ENCODE measurements at places on chromosomes 16 and 17.

DNA sequence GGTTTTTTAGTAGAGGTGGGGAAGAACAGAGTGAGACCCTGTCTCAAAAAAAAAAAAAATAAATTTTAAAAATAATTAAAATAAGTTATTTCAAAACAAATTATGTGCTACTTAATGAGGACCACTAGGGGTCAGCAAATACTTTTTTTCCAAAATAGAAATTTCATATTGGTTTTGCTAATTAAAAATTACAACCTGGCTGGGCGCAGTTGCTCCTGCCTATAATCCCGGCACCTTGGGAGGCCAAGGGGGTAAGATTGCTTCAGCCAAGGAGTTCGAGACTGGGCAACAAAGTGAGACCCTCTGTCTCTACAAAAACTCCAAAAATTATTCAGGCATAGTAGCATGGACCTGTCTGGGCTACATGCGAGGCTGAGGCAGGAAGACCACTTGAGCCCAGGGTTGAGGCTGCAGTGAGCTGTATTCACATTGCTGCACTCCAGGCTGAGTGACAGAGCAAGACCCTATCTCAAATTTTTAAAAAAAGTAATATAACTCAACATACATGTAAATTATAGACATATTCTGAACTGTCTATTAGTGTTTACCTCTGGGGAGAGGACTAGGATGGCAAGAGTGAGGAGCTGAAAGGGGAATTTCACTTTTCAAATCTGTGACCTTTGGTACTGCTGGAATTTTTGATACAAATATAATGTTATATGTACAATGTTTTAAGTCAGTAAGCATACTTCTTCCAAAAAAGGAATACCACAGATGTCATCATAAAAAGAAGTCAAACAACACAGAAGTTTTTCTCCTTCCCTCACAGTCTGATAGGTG is 8.1 kb downstream of the MEIOB start:
- DNase-seq: no peak

DNA sequence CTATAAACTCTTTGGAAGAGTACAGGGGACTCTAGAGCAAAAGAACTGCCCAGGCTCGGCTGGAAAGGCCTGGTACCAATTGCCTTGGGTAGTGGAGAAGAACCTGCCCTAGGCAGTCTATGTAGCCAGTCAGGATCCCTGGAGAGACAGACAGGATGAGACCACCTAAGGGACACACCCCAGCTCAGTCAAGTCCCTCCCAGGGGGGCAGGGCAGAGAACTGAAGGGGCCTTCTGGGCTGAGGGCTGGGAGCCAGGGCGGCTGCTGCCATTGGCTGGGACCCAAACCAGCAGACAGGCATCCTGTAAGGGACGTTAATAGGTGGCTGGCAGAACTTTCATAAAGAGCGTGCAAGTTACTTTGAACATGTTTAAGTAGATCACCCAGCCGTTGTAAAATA is 12.8 kb upstream of the SLC38A8 start:
- DNase-seq: no peak

GRCh38 chr16:87033541-87034300 is 283.5 kb downstream of the C16orf95 start:
- DNase-seq: no peak

- no peak for DNase-seq
Measured at GRCh38 chr16:56985962-56986360, 3.4 kb upstream of the NLRC5 start.

GRCh38 chr16:11045846-11046245 is 101.5 kb downstream of the CLEC16A start:
- no peak for DNase-seq

DNA sequence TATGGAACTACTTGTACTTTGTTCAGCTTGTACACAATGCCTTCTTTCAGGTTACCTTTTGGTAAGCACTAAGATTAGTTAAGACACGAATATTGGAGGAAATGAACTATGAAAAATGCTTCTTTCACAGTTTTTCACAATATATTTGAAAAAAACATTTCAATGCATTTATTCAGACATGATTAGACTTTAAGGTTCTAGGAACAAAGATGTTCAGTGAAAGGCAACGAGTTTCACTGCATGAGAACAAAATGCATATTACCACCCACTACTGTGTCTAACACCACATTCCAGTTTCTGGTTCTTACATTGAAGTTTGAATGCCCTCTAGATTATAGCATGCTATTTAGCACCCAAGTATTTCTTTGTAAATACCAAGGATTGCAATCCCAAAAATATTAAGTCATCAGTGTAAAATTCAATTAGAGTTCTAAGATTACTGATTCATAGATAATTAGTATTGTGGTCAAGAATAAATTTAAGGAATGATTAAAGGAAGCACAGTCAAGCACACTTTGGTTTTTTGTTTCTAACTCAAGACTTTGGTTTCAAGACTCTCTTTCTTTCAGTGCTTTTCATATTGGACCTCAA is 261.7 kb downstream of the CEP112 start:
- no peak for DNase-seq

- no peak for DNase-seq
Measured at GRCh38 chr16:88854306-88855111, 2.2 kb downstream of the GALNS start.

DNA sequence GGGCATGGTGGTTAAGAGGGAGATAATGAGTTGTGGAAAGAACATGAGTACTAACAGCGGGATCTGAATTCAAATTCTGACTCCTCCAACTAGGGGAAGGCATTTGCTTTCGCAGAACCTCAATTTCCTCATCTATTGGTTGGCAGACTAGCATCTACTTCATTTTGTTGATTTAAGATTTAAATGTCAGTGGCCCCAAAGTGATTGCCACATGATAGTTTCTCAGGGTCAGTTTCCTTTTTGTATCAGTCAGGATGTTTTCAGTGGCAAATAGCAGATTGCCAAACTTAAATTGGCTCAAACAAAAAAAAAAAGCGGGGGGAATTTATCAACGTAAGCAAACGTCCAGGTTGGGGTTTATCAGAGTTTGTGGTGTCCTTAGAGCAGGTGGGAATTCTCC is 25.1 kb upstream of the NOS2 start:
- no peak for DNase-seq

DNA sequence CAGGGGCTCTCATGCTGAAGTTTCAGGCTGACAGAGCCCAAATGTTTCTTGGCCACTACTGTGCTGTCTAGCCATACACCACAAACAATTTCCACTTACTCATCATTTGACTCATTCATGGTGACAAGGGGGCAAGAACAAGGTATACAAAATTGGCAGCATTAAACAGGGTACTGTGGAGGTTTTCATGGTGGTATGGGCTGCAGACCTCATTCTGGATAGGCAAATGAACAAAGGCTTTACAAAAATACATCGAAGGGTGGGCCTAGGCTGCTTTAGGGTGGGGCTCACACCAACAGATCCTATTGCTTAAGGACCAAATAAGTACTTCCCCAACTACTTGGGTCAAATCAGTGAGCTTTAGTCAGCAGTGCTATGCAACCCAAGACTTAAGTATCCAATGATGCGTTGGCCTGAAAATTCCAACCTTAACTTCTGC is 53.0 kb downstream of the N4BP1 start:
- no peak for DNase-seq

DNA sequence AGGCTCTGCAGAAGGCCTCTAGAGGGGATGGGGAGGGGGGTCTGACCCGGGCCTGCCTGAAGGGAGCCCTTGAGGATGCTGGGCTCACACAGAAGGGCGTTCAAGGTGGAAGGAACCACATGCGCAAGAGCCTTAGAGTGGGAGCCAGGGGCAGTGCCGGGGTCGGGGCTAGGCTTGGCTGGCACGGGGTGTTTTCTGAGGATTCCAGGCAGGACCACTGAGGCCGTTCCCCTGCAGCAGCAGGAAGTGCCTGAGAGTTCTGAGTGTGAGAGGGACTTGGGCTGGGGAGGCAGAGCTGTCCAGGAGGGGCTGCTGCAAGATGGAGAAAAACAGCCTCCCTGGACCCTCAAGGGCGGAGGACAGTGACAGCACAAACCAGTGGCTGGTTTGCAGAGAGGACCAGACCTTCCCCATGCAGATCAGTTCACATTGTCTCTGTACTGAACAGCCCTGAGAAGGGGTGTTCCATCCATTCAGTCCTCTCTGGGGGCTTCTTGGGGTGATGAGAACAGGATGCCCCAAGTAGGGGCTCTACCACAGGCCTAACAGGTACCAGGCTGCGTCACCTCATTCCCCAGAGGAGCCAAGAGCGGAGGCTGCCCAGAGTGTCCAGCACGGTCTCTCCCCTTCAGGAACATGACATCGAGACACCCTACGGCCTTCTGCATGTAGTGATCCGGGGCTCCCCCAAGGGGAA is 3.4 kb downstream of the NDRG4 start:
- DNase-seq: no peak

GRCh38 chr16:53822936-53823529 is 119.1 kb downstream of the FTO start:
- no peak for DNase-seq

GRCh38 chr16:23434380-23434779 is 18.6 kb downstream of the COG7 start:
- DNase-seq: no peak

DNA sequence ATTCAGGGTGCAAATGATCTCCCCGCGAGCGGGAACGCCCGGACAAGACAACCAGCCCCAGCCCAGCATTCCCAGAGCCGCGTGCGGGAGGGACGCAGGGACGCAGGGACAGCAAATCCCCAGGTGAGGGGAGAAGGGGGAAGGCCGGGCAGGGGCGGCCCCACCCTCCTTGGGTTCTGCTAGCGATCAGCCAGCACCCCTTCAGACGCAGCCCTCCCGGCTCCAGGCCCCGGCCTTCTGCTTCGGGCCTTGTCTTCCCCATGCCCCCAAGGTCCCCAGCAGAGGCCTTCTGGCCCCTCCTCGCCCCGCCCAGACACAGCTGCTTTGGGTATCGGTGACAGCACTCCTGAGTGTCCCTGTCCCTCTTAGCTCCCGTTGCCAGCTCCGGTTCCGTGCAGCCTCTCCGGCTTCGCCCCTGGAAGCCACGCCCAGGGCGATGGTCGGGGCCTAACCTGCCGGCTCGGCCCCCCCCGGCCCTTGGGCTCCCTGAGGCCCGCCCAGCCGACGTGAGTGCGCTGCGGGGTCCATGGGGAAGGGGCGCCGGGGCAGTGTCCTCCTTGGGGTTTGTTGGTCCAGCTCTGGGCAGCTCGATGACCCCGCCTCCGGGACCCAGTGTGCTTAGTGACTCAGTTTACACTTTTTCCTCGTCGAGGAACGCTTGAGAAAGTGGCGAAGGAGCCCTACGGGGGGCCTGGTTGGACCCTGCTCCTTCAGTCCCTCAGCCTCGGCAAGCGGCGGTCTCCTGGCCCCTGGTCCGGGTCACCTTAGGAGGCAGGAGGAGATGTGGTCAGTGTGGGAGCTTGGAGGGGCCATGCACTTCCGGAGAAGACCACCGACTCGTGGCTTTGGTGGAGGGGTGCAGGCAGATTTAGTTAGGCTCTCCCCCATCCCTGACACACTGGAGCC is 50.5 kb upstream of the AMZ2 start:
- no peak for DNase-seq

DNA sequence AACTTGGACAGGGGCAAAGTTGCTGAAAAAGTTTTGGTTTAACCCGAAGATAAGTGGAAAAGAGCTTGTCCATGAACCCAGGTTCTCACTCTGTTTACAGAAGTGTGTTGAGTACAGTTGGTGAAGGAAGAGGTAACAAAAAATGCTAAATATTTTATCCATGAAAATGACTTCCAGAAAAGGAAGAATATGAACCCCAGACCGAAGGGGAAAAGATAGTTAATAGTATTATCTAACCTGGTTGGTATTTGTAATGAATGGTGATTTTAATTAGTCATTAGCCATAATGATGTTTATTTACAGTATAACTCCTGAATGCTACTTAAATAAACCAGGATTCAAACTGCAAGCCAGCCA is 574 bp upstream of the TMEM106A start:
- no peak for DNase-seq

GRCh38 chr17:979212-979538 is 401 bp downstream of the NXN start:
- no peak for DNase-seq

- DNase-seq: no peak
Measured at GRCh38 chr16:21625026-21625425, 25.6 kb downstream of the METTL9 start.

DNA sequence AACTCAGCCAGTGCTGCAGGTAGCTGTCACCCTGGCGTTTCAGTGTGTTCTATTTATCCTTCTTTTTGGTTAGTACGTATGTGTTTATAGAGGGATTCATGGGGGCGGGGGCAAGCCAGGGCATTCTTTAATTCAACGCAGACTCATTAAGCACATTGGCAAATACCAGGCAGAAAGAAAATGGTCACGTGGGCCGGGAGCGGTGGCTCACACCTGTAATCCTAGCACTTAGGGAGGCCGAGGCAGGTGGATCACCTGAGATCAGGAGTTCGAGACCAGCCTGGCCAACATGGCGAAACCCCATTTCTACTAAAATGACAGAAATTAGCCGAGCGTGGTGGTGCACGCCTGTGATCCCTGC is 69.1 kb downstream of the HAPSTR1 start:
- DNase-seq: no peak

- DNase-seq: no peak
Measured at GRCh38 chr17:67110619-67111018, 66.3 kb downstream of the CACNG1 start.

- DNase-seq: no peak
Measured at GRCh38 chr16:77916111-77916510, 106.2 kb upstream of the CLEC3A start.

- DNase-seq: no peak
Measured at GRCh38 chr17:36756695-36757094, 155.3 kb downstream of the MRM1 start.

GRCh38 chr17:42508426-42509165 is 27.4 kb upstream of the NAGLU start:
- no peak for DNase-seq

GRCh38 chr17:82389379-82389778 is 17.8 kb downstream of the UTS2R start:
- no peak for DNase-seq

- DNase-seq: no peak
Measured at GRCh38 chr17:75933808-75934207, 7.0 kb downstream of the FBF1 start.

DNA sequence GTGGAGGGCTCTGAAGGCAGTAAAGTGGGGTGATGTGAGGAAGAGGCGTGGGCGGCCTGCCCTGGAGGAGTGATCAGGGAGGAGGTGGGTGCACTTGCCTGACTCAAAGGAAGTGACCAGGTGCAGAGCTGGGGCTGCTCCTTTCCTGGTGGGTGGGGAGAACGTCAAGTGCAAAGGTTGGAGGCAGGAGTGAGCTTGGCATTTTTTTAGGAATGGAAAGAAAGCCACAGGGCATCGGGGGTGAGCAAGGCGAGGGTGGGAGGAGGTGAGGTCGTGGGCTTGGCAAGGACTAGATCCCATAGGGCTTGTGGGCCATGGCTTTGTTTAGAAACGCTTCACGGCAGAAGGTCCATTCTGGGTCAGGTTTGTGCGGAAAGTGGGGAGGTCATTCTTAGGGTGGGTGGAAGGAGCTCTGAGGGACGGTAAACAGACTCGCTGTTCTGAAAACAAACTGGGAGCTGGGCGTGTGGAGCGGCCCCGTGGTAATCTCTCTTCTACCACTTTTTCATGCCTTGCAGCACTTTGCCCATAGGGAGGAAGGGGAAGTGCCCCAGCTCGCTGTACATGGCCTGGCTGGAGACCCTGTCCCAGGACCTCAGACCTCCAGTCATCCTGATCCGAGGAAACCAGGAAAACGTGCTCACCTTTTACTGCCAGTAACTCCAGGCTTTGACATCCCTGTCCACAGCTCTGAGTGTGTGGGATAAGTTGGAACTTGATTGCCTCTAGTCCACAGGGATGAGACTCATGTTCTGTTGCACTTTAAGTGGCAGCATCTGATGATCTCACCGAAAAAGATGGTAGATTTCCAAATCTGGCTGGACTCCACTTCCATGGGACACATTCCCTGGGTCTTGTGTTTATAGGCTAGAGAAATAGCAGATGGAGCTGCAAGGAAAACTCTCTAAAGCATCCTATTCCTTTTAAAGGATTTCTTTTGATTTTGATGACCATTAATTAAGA is 18.9 kb upstream of the HERPUD1 start:
- no peak for DNase-seq

- no peak for DNase-seq
Measured at GRCh38 chr17:48001197-48001596, 30.3 kb downstream of the CDK5RAP3 start.
